ENCODE measurements at places on chromosomes 2 and 18. TPM values are rescaled to one million over a fixed set of nuclear protein-coding genes. Genes with fewer than 3 reads are reported as not detected.

GRCh38 chr2:65043001-65043400, 13.2 kb upstream of the CEP68 start:
- no peak for DNase-seq

- DNase-seq: no peak
Observed at GRCh38 chr2:72963423-72964145, 46.3 kb downstream of the EMX1 start.

- DNase-seq: no peak
Observed at GRCh38 chr2:45789961-45790723, 138.7 kb downstream of the PRKCE start.

- DNase-seq: no peak
Observed at GRCh38 chr2:180505203-180505602, 475.2 kb upstream of the UBE2E3 start.

DNA sequence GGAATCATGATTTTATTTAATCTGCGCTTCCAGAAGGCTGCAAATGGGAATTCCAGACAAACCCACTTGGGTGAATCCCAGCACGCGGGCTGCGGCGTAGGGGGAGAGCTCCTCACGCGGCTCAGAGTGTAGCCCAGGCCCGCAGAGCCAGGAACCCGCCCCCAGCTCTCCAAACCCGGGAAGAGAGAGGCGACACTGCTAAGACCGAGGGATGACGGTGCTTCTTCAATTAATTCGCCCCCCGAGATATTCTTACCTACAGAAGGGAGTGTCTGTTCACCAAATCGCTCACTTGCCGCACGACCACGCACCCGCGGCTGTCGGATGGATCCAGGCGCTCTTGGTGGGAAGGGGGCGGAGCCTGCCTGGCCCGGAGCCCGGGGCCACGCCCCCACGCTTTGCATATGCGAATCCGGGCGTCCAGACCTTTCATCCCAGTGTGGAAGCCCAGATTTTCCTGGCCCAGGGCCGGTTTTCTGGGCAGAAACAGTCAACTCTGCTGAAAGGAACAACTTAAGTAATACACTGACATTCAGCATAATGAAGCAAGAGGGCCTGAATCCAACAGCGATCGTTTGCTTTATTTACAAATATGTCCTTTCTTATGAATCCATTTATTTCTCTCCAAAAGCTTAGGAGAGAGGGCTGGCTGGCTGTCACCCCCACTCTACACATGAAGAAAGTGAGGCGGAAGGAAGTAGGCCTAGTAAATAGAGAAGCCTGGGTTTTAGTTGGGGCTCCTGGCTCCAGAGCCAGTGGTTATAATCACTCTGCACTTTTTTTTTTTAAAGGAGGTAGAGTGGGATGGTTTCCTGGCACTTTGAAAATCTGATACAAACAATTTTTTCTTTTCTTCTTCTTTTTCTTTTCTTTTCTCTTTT, at the start of gene SLC19A3:
SLC19A3 (minus strand) TSS at position 342 of the 881 bp plus-strand sequence. CDS start 15,710 bp downstream, outside the sequence.
- peak; percentile 81 for DNase-seq

DNA sequence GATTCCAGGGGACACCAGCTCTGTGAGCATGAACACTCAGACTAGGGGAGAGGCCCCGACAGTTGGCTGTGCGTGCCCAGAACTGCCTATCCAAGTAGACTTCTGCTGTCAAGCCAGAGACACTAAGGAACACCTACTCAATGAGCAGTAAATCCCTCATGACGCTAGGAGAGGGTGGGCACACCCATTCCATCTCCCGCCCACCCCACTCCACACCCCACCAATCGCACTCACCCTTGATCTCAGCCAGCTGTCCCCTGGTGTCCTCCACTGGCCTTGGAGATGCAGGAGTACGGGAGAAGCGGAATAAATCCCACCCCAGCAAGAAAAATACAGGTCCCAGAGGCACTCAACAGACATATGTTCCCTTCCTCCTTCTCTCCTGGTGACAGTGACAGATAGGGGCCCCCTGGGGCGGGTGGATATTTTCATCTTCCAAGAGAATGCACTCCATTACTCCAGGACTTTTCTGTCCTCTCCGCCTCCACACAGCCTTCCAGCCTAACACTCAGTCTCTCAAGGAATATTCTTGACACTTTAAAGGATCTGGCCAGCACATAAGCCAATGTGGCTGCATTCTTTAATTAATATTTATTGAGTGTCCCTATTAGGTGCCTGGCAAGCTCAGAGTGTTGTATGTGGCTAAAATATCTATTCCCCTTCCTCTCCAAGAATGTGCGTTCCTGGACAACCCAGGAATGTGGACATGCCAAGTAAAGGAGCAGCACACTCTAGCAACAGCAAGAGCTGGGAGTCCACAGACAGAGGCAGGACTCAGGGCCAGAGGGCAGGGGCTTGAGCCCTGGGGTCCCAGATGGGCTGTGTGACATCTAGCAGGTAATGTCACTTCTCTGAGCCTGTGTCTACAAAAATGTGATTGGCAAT, 13.1 kb upstream of the SMAD7 start:
- no peak for DNase-seq

DNA sequence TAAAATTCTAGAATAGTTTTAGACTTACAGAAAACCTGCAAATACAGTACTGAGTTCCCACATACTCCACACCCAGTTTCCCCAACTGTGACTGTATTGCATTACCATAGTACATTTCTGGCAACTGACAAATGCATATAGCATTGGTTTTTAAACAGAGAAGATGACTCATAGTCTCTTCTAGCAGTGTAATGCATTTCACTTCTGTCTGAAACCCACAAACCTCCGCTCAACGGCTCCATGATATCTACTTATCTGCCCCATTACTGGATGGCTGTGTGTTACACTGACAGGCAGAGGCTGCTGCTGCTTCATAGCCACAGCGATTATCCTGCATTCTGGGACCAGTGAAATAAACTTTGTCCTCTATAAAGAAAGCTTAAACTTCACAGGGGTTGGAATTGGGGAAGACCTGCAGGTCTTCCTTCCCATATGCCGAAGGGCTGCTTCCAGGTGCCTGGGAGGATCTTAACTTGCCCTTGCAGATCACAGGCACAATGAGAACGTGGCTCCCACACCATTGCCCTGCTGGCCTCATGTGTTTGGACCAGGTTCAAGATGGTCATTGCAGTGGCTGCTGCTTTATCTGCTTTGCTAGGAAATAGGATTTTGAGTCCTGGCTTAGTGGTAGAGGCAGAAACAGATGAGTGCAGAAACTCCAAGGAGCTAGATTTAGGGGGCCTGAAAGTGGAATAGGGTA, 742.6 kb upstream of the HS6ST1 start:
- DNase-seq: no peak

DNA sequence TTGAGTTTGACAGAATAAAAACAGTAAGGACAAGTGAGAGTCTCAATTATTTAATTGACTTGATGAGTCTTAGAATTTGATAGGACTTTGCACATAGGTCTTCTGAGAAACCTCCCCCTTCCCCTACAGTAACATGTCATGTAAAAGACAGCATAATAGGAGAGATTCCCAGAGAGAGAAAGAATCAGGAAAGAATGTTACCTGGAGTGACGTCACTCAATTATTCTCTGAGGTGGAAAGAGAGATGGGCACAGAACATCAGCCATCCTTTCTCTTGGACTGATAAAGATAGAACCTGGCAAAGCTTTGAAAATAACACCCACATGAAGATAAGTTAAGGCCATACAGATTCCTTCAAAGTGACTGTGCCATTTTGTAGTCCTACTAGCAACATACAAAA, 19.3 kb upstream of the FRZB start:
- no peak for DNase-seq

DNA sequence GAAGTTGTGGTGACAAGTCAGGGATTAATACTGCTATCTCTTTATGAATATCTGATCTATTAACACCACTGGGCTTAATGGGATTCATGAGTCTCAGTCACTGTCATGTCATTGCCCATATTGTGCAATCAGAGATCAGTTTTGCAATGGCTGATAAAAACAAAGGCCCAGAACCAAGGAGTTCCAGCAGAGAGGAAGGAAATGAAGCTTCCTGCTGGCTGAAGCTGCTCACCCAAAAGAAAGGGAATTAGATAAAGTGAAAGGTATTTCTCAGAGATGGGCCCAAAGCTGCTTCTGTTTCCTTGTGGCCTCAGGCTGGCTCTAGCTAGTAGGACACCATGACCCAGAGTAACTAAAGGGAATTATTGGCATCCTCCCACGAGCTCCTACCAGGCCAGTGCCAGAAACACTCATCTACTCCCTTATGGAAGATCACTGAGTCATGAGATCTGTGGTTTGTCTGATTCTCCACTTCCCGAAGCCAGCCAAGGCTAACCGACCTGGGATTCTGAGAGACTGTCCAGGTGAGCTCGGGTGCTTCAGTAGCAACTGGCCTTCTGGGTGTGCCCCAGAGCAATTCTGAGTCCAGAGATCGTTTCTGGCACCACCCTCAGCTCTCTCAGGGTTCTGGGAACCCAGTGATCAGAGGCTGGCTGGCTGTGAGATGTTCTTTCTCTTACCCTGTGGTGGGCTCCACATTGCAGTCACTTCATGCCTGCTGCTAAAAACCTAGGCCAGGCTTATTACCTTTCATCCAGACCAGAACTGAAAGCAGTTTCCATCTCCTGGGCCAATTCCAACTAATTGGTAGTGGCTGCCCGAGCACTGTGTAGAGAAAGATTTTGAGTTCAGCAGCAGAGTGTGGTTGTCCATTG, 129.5 kb upstream of the PELI1 start:
- DNase-seq: no peak

GRCh38 chr2:73937899-73938298, 11.2 kb downstream of the DGUOK start:
- DNase-seq: no peak

DNA sequence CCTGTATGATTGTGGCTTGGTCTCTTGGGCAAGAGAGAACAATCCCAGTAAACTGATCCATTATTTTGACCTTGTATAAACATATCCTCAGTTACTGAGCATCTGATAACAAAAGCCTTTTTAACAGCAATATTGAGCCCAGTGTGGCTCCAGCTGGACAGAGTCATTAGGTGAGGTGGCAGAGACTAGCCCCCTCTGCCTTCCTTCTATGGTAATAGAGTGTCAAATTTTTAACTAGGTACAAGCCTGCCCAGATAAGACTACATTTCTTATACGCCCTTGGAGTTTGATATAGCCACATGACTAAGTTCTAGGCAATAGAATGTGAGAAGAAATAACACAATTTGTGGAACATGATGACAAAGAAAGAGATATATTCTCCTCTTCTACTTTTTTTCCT, 56.2 kb downstream of the HNMT start:
- DNase-seq: no peak

- no peak for DNase-seq
Observed at GRCh38 chr18:56550121-56550520, 88.3 kb downstream of the TXNL1 start.

- no peak for DNase-seq
Observed at GRCh38 chr18:71809711-71810110, 734.4 kb downstream of the CBLN2 start.

GRCh38 chr18:26963292-26963691, 97.8 kb upstream of the AQP4 start:
- no peak for DNase-seq

DNA sequence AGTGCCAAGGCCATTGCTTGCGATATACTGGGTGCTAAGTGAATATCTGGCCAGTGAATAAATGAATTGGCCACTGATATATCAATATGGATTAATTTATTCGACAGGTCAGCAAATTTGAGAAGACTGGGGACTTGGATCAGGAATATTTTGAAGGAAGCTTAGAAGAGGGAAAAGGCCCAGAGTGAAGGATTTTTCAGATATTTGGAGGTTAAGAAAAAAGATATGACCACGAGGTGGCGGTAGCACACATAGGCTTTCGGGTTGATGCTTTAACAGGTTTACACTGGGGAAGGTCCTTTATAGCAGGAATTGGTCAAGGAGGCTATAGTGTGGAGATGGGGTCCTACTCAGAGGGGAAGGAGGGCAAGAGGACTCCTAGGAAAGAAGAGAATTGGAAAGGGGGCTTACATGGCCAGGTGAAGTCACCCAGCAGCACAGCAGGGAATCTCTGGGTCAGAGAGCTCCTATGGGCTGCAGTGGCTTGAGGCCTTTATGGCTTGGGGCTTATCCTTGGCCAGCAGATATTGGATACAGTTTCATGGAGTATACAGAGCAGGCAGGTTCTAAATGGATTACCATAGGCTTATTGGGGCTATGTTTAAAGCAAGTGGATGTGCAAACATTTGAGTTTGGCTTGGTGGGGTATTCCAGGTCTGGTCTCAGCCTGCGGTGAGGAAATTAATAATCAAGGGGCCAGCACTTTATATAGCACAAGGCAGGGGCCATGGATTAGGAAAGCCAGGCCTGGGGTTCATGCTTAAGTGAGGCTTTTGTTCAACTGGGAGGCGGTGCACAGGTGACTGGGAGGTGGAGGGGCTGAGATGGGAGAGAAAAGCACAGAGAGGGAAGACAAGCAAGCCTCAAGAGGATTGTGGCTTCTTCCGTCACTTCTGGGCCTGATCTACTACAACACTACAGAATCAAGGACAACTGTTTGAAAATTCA, 9.7 kb downstream of the IL1RN start:
- DNase-seq: no peak

- DNase-seq: no peak
Observed at GRCh38 chr2:195582188-195582587, 74.8 kb upstream of the SLC39A10 start.

GRCh38 chr2:236273126-236273525, 8.9 kb upstream of the ASB18 start:
- DNase-seq: no peak

GRCh38 chr2:69253611-69254301, 133.3 kb downstream of the GFPT1 start:
- peak; percentile 21 for DNase-seq

DNA sequence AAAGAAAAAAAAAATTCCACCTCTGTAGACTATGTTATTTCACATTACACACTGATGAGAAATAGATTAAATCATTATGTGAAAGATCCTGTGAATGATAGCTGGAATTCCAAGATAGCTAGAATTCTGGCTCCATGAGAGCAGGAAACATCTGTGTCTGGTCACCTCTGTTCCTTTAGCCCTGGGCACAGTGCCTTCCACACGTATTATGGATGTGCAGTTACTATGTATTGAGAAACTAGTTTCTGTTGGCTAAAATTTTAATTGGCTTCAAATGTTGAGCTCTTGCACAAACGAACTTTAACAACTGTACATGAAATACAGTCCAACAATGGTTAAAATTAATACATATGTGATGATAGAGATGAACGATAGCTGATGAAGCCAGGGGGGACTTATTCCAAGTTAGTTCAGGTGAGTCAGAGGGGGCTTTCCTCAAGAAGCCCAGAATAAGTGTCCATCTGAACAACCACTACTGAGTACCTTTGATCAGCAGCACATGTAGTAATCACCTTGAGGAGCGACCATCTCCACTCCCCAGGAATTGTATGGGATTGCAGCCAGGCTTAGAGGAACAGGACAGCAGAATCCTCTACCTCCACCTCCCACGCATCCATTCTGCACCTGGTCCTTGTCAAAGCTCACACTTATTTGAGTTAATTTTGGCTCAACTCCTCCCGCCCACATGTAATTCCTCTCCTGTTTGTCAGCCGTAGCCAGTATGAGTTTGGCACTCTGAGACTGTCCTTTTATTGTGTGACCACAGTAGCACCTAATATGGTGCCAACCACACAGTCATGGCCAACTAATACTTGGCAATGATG, 68.6 kb downstream of the NABP1 start:
- DNase-seq: no peak

SMYD1 gene
- 533 TPM for total RNA-seq

PJVK gene
- total RNA-seq: 1.9 TPM

SAG gene
- not detected for total RNA-seq

CPS1 gene
- 5.1 TPM for total RNA-seq

IL1R2 gene
- total RNA-seq: 1.1 TPM

TSN gene
- 32.5 TPM for total RNA-seq

SLC5A7 gene
- total RNA-seq: not detected

EFHD1 gene
- 8.1 TPM for total RNA-seq

Measured in heart right ventricle (tissue), 16 donors.